ENCODE measurements at places on chromosomes 13 and 19. TPM values are rescaled to one million over a fixed set of nuclear protein-coding genes. Genes with fewer than 3 reads are reported as not detected.

Gene STAP2
- total RNA-seq: not detected

Gene C19orf73
- 3.3 TPM for total RNA-seq

GRCh38 chr13:95870421-95870820 is 182.8 kb downstream of the UGGT2 start:
- no peak for DNase-seq

Gene LRG1
- total RNA-seq: 0.42 TPM

Gene SOHLH2
- not detected for total RNA-seq

- DNase-seq: no peak
Observed at GRCh38 chr13:107295416-107296140, 727.6 kb upstream of the ARGLU1 start.

GRCh38 chr19:53991224-53992113 is at the start of gene CACNG6:
Gene CACNG6 (plus strand): TSS chr19:53991637. CDS start chr19:53992878, 1,241 bp downstream.
- DNase-seq: no peak

GRCh38 chr19:29886586-29886985 is 55.5 kb upstream of the URI1 start:
- DNase-seq: no peak

- DNase-seq: no peak
Observed at GRCh38 chr19:35468637-35469036, 20.6 kb downstream of the FFAR2 start.

DNA sequence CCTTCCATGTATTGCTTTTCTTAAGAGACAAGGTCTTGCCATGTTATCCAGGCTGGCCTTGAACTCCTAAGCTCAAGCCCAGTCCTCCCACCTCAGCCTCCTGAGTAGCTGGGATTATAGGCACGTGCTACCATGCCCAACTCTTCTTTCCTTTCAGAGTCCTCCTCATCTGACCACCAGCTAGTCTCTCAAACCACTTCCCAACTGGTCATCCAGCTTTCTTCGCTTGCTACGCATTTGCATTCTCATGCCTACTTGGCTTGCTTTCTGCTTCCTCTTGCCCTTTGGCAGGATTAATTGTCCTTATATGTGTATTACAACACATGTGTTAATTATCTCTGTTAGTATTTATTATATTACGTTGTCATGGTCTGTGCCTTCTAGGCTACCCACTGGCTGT is 6.3 kb downstream of the GPR18 start:
- DNase-seq: no peak

GRCh38 chr19:1283207-1283916 is 2.3 kb upstream of the EFNA2 start:
- no peak for DNase-seq

DNA sequence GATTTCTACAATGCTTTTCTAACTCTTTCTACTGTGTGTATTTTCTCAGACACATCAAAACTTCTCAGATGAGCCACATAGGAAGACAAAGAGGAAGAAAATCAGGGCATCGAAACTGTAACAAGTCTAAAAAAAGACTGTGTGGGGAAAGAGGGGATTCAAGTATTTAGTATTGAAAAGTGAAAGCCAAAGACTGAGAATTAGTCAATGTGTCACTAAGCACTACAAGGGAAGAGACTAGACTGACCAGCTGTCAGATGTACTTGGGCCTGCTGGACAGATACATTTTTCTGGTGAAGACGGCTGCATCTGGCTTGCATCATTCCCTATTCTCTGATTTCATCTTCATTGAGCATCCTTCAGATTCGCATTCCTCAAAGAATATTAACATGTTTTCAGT is 25.4 kb downstream of the COMMD6 start:
- no peak for DNase-seq

DNA sequence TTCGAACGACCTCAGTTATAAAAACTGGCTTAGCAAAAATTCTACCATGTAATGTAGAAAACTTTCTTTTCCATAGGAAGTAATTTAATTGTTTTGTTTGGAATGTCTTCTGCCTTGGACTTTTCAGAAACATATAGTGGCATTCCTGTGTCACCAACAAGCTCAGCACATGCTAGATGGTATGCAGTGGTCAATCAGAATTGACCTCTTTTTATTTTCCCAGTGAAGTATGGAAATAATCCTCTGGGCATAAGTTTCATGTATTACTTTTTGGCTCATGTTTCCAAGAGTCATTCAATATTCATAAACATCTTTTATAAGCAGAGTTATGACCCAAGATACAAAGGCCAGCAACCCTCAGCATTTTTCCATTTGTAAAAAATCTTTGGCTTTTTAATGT is 33.6 kb downstream of the NALCN start:
- no peak for DNase-seq

Gene LHFPL6
- 73.8 TPM for total RNA-seq

- DNase-seq: no peak
Observed at GRCh38 chr13:65336916-65337315, 1893.2 kb downstream of the PCDH9 start.

- no peak for DNase-seq
Observed at GRCh38 chr13:97249093-97249795, 27.1 kb downstream of the MBNL2 start.

GRCh38 chr19:48497728-48498594 is 13.7 kb downstream of the LMTK3 start:
- DNase-seq: no peak

Gene HIPK4
- 0.52 TPM for total RNA-seq

- no peak for DNase-seq
Observed at GRCh38 chr19:54431255-54431838, 16.1 kb downstream of the TTYH1 start.

DNA sequence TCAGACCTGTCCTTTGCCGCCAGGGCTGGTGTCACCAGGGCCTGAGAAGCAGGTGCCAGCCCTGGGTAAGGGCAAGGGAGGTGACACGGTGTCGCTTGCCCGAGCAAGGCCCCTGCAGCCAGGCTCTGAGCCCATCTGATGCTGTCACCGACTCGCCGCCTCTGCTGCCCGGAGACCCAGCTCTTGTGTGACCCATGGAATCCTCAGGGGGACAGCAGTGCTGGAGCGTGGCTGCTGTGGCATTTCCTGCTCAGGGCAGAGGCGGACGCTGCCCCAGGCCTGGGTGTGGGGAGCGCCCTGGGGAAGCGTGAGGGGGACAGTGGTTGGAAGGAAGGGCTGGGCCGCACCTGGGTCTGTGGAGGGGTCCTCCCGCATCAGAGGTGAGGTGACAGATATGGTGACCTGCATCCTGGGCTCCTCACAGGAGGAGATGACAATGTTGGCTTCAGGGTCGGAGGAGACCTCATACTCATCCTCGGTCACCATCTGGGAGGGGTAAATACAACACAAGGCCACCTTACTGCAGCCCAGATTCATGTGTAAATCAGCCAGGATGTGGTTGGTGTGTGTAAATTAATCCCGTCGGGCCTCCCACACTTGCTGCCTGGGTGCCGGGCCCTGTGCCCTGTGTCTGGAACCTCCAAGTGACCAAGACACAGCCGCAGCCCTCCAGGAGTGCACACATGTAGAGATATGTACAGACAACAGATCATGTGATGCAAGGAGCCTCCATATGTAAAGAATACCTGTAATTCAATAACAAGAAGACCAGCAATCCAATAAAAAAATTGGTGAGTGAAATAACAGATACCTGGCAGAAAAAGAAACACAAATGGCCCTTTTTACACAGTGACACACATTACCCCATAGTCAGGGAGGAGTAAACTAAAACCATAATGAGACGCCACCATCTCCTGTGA is 27.6 kb upstream of the MATK start:
- no peak for DNase-seq

- DNase-seq: no peak
Observed at GRCh38 chr19:32874605-32875004, 5.0 kb upstream of the SLC7A9 start.

Gene ACP5
- total RNA-seq: 16.0 TPM

GRCh38 chr13:49441846-49442245 is 2.0 kb downstream of the CAB39L start:
- no peak for DNase-seq

DNA sequence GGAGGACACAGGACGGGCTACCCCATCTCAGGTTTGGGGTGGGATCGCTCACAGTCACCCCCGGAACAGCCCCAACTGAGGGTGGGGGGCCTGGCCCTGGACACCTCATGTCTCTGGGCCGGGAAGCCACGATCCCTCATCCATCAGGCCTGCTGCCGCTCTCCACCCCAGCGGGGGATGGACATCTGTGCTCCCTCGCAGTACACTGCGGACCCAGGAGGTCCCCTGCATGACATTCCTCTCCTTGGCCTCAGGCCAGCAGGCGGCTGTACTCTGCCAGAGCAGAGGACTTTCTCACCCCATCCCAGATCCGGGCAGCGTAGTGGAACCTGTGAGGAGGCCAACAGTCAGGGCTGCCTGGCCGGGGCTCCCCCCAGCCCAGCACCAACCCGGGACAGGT is 15.5 kb downstream of the IRGC start:
- DNase-seq: no peak

DNA sequence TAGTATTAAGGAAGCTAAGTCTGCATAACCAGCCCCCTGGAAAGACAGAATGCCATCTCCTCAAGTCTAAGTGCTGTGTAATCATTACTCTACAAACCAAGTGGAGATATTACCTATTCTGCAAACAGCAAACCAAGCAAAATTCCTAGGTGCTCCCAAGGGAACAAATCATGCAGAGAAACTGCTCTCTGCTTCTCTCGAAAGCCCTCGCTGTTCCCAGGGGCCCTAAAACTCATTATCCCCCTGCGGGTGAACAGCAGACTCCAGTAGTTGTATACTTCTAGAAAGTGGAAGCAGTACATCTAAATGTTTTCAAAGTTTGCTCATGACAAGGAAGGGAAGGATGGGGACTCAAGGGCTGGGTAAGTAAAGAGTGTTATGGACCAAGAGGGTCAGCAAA is 3.2 kb downstream of the DLEU7 start:
- DNase-seq: no peak

DNA sequence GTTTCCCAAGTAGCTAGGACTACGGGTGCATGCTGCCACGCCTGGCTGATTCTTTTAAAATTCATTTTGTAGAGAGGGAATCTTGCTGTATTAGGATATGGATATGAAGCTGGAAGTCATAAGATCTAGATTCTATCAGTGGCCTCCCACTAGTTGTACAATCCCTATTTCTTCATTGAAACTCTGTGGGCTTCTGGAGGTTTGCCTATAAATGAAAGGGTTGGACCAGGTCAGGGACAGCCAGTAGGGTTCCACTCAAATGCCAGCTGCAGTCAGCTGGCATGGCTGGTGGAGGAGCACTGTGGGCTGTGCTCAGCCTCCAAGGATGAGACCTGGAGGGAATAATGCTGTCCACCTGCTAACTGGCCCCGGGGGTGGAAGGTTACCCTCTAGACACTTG is 110.2 kb upstream of the GJB6 start:
- DNase-seq: no peak

- no peak for DNase-seq
Observed at GRCh38 chr19:52692431-52693008, 42.3 kb downstream of the ZNF611 start.

DNA sequence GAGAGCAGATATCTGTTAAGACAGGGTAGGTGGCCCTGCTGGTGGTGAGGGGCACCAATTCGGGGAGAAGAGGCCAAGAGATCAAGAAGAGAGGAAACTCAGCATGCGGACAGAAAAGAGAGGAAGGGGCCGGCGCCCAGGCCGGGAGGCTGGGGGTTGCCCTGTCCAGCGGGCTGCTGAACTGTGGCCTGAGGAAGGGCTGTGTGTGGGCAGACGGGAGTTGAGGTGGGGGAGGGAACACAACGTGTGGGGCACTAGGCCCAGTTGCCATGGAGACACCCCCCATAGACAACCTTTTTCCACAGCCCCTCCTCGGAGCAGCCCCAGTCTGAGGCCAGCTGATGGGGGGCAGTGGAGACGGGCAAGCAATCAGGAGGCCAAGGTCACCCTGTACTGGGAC is 2.5 kb upstream of the CACNG8 start:
- DNase-seq: no peak

GRCh38 chr13:75749407-75749806 is 113.3 kb downstream of the LMO7 start:
- DNase-seq: no peak

Gene FBXO27
- 1.2 TPM for total RNA-seq

Gene FAM216B
- not detected for total RNA-seq

DNA sequence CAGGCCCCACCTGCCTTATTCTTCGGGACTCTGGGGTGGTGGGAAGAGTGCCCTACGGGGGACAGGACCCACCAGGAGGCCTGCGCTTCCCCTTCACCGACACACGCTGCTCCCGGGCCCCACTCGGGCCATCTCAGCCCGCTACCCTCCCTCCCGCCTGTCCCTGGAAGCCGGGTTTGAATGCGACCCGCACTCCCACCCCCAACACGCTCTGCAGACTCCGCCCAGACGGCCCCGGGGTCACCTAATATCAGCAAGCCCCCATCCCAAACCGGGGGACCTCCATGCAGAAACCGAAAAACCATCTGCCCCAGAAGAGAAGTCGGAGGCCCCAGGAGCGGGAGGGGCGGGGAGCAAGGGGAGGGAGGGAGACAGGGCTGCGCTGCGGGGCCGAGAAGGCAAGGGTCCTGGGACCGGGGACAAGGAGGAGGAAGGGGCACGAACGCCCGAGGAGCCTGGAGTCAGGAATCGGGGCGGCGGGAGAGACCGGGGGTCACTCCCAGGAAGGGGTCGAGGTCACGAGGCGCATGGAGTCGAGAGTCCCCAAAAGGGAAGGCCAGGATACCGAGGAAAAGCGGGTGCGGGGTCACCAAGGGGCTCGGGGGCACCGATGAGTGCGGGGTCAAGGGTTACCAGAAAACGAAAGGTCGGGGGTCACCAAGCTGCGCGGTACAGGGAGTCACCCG is 766 bp downstream of the SBNO2 start:
- no peak for DNase-seq

DNA sequence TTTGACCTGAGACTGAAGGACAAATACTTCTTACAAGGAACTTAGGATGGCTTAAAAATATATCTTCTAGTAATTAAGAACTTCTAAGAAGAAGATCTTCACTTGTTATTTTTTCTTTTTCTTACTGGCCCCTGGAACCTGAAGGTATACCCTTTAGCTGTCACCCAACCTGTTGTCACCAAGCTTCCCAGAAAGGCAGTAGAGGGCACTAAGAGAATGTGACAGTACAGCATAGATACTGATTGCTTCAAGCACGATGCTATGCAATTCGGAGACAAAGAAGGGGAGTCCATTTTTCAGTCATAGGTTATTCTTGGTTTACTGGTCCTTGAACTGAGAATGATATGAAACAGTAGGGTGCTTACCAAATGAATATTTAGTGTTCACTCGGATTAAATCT is 208.3 kb upstream of the PCDH9 start:
- no peak for DNase-seq

GRCh38 chr13:95231393-95231792 is 69.9 kb downstream of the ABCC4 start:
- DNase-seq: no peak

Gene IL11
- not detected for total RNA-seq

Gene TEX101
- total RNA-seq: not detected

Gene ITGBL1
- 15.4 TPM for total RNA-seq
